ENCODE measurements at places on chromosomes 1 and 21.
A peak's percentile ranks its signal among the peaks of the same experiment; 100 is the strongest.

- no peak for DNase-seq
Measured at GRCh38 chr1:233006108-233006507, 55.7 kb downstream of the NTPCR start.

DNA sequence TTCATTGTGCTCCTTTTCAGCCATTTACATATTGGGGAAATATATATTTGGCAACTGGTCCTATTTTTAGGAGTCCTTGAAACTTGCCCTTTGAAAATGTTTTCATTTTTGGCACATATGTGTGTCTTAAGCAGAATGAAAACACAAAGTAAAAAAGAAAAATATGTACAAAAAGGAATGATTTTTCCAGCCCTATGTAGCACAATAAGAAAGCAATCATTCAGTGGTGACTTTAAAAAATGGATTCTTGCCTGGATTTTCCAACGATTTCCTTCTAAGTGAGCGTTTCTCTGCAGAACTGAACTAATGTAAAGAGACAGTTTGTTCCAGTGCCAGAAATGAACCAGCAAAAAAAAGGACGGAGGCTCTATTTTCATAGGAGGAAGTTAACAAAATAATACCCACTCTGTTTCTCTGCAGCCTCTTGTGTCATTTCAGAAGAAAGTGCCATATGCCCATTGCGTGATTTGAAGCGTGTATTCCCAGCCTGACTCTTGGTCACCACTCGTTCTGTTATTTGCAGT is 340.1 kb downstream of the SETD4 start:
- no peak for DNase-seq

GRCh38 chr1:89943846-89944781 is 50.8 kb upstream of the ZNF326 start:
- DNase-seq, result no peak

DNA sequence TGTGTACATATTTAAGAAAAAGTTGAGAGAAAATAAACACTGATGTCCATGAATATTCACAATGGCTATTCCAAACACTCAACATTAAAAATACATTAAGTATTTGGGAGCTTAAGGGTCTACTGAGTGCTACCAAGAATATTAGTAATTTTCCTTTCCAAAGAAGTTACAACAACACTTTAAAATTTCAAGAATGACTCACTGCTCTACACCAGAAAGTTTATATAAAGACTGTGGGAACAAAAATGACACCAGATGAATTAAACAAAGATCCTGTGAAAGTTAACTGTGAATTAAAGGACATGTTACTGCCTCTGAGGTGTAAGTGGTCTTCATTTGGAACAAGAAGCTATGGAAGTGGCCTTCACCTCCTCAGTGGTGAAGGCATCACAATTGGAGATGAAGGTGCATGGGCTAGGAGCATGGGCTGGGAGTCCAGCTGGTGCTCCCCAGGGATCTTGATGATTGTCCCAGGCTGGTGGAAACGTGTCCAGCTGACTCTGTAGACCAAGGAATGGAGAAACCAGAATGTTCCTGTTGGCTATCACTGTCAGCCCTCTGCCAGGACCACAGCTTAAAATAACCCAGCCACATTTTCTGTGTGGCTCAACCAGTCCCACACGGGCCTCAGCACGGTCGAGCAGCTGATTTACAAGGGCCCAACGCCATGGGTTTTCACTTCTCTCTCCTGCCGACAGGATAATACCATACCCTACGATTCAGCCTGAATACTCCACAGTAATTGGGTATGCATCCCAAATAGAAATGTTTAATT is 28.8 kb downstream of the TAF5L start:
- no peak for DNase-seq

DNA sequence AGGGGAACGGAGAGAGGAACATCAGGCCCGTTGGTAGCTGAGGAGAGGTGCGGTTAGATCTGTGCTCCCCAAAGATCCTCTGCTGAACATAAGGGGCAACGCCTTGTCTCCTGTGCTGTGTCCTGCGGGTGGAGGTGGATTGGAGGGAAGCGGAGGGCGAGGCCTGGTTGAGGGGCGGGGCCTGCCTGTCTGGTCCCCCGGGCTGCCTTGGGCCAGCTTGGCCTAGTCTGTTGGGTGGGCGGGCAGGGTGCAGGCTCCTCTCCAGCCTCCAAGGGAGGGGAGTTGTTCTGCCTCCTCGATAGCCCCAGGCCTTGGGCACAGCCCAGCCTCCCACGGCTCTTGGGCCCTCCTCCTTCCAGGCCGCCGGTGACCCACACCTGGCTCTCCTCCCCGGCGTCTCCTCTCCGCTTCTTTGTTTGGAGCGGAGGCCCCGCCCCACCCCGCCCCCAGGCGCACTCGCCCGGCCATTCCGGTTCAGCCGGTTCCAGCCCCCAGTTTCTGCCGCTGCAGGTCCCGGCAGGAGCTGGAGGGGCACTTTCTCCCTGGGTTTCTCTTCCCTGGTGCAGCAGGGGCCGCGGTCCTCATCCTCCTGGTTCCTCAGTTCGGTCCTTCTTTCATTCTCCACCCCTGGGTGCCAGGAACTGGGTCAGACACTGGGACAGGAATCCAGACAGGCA is 19.4 kb downstream of the PTPRF start:
- no peak for DNase-seq

- no peak for DNase-seq
Measured at GRCh38 chr1:231355171-231355570, 17.1 kb downstream of the SPRTN start.

GRCh38 chr1:243575070-243575469 is 275.0 kb downstream of the AKT3 start:
- DNase-seq, result no peak

DNA sequence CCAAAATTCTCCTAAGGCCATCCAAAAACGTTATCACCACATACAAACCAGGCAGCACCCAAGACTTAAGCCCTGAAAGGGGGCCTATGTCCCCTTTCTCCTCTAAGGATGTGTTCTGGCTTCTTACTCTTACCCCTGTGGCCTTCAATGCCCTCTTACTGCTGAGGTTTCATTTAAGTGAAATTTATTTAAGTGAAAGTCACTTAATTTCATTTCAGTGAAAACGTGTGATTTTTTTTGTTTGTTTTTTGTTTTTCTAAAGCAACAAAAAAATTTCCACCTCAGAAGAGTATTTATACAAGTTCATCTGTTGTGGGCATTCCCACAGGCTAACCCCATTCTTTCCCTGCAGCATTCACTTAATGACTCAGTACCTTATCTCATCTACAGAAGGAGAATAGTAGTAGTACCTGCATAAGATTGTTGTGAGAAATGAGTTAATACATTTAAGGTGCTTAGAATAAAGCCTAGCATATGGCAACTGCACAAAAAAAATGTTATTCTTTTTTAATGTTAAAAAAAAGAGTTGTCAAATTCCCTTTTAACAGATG is 220.6 kb downstream of the CHRM3 start:
- DNase-seq, result no peak

DNA sequence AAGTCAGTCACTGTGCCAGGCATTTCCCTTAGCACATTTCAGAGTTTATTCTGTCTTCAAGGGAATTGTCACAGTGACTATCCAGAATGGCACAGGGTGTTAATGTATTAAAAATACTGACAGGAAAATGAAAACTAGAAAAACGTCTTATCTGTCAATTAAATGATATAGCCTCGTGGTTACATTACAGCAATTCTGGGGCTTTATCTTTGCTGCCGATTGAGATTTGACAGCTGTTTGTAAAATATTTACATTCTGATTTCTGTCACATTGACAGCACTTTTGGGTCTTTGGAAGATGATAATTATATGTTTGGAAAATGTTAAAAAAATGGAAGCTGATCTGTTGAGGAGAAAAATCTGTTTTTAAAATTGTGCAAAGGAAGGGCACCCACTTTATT is 250.0 kb downstream of the CHRM3 start:
- DNase-seq, result no peak

DNA sequence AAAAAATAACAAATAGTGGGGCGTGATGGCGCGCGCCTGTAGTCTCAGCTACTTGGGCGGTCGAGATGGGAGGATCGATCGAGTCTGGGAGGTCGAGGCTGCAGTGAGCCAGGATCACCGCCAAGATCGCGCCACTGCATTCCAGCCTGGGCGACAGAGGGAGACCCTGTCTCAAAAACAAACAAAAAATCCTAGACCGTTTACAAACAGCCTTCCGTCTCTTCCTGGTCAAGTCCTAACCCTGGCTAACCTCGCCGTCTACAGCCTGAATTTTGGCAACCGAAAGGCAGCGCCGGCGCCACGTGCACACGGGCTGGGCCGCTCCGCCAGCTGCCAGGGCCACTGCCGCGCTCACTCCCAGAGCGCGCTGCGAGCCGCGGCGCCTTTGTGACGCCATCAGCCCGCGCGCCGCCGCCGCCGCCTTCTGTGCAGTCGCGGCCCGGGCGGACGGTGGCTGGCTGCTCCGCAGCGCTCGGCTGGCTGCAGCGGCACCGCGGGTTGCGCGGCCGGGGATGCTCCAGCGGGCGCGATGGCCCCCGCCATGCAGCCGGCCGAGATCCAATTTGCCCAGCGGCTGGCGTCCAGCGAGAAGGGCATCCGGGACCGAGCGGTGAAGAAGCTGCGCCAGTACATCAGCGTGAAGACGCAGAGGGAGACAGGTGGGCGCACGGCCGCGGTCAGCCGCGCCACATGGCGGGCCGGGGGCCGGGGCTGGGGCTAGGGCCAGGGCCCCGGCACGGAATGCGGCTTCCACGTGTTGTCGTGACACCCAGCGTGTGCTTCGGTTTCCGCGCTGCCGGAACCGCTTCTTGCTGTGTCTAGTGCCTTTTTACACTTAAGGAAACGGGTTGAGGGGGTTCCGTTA is at the start of the genes HSF2BP and RRP1B:
HSF2BP (minus strand) TSS at position 353 of the 865 bp plus-strand sequence. CDS start 1,392 bp downstream, outside the sequence.
RRP1B (plus strand) TSS at position 425 of the 865 bp plus-strand sequence; CDS start at position 530, 105 bp downstream.
- DNase-seq, result peak; percentile 90

DNA sequence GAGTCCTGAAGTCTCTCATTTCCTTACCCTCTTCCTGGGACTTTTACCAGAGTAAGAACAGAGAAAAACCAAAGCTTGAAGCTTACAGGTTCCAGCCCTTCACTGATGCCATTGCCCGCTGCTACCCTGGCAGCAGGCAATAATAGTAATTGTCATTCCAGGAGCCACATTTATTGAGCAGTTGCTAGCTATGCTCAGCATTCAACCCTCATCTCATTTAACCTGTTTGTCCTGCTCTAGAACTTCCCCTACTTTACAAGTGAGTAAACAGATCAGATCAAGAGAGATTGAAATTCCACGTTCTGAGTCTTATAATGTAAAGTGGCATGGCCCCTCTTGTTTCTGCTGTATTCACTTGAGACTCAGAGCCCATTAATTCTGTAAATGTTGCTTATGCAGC is 80.4 kb downstream of the ATP1A1 start:
- no peak for DNase-seq

DNA sequence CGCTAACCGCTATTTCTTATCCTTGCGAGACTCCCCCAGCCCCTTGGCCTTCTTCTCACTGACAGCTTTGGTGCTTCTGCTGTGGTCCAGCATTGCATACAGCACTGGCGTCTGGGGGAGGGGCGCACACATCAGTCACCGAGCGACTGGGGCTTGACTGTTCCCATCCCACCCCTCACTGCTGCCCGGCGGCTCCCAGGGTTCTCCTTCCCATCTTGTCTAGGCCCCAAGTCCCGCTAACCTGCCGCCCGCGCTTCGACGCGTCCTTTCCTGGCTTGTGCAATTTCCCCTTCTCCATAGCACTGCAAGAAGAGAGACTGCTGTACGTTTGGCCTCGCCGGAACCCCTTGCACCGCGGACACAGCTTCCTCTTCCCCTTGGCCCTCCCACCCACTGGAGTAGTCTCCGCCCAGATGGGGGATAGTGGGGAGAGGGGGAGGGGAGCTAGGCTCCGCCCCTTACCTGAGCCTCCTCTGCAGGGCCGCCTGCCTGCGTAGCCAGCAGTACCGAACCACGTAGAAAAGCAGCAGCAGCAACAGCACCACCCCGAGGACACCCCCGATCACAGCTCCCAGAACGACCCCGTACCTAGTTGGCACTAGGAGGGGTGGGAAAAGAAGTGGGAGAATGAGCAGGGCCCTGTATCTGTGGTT is 3.8 kb downstream of the MPZ start:
- peak; percentile 93 for DNase-seq

DNA sequence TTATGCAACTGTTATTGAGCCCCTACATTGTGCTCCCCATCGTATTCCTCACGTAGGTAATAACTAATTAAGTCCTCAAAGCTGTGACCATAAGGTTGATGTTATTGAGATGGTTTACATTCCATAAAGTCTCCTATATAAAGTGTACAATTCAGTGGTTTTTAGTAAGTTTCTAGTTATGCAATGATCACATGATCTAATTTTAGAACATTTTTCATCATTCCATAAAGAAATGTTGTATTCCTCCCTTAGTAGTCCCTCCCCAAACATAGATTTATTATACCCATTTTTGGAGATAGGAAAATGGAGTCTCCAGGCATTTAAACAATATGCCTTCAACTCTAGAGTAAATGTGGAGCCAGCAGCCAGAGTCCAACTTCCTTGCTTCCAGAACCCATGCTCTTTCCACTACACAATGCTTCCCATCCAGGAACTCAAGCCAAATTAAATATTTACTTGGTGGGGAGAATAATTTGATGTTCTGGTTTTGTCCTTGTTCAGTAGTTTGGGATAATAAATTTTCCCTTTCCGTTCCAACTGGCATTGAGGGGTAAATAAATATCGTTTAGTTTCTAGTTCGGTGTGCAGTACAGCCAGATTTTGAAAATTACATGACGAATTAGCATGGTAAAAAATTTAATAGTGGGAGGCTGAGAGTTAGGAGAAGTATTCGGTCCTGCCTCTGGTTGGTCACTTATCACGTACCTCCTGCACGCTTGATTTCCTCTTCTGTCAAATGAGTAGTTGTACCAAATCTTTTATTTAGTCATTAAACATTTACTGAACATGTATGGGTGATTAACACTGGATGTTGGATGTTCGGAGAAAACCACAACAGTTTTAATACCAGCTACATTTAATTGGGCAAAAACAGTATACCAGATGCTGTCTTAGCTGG is 66.3 kb downstream of the CACHD1 start:
- DNase-seq, result no peak

GRCh38 chr1:219174460-219175211 is 958 bp downstream of the LYPLAL1 start:
- DNase-seq, result peak; percentile 72

DNA sequence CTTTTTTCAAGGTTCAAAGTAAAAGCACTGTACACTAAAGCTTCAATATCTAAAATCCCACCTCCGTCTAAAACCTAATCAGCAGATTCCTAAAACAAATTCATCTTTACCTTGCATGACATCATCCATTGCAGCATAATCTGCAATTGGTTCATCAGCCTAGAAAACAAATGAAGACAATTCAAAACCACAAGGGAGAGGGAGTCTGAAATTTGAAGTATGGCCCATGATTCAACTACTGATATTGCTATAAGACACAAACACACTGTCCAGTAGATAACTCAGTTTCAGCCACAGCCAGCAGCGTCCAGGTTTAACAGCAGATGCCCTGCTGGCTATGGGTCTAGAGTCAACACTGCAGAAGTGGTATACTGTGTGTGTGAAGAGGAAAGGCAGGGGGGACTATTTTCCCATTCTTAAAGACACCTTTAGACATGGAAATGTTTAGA is 17.9 kb upstream of the RAP1GAP start:
- no peak for DNase-seq

GRCh38 chr1:183281039-183281438 is 95.0 kb downstream of the LAMC2 start:
- no peak for DNase-seq
